ENCODE measurements at places on chromosomes 4 and X.

- ATAC-seq: peak; percentile 95
Measured at GRCh38 chr4:127622921-127623796, 9.6 kb upstream of the INTU start.

- peak; percentile 93 for ATAC-seq
Measured at GRCh38 chrX:134711135-134711921, 53.1 kb upstream of the PLAC1 start.

- ATAC-seq: no peak
Measured at GRCh38 chr4:3387154-3387942, 54.4 kb upstream of the HGFAC start.

- peak; percentile 31 for ATAC-seq
Measured at GRCh38 chr4:98928131-98928504, 815 bp downstream of the EIF4E start.

Measured in motor neuron (in vitro differentiated cells).